Osteocyte (in vitro differentiated cells): ENCODE measurements at places on chromosomes 7 and 10. TPM values are rescaled to one million over a fixed set of nuclear protein-coding genes. Genes with fewer than 3 reads are reported as not detected.

GRCh38 chr10:96789571-96790108 lies 42.5 kb upstream of the LCOR start:
- H3K4me3 ChIP-seq = no peak overlapping the region
- peaks cover 24% of the 10 kb centered on the region for H3K27me3 ChIP-seq
- no peaks in the 10 kb centered on the region for H3K4me1 ChIP-seq

DNA sequence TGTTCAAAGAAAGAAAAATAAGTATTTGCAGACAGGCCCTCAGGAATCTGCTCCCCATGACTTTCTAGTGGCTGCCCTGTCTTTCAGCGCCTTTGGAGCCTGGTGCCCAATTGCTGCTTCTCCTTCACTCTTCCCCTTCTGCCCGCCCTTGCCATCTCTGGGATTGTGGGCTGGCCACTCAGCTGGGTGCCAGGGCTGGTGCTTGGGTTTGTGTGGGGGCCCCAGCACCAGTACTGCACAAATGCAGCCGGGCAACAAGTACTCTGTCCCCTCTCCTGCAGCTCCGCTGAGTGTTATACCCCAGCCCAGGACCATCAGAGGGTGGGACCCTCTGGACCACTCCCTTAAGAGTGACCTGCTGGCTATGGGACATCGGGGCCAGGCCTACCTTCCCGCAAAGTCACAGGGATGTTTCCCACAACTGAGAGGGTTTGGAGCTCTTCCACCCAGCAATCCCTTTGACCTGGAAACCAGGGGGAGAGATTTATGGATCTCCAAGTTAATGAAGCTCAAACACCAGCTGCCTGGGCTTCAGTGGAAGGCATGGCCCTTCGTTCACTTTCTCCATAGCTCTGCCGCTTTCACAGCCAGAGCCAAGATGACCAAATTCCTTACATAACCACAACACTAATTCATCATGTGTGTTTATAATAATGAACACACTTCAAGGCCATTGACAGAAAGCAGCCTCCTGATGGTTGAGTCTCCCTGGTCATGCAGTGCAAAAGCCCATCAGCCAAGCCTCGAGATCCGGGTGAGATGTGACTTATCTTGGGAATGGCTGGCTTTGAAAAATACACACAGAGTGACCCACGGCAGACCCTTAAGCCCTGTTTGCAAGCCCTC lies 313.9 kb upstream of the ZNF32 start:
- peaks cover 24% of the 10 kb centered on the region for H3K4me1 ChIP-seq
- H3K27me3 ChIP-seq = peaks cover 5% of the 10 kb centered on the region
- H3K27ac ChIP-seq = no peak overlapping the region
- no peak overlapping the region for H3K4me3 ChIP-seq
- DNase-seq = peak; percentile 36
- H3K36me3 ChIP-seq = no peaks in the 10 kb centered on the region

DNA sequence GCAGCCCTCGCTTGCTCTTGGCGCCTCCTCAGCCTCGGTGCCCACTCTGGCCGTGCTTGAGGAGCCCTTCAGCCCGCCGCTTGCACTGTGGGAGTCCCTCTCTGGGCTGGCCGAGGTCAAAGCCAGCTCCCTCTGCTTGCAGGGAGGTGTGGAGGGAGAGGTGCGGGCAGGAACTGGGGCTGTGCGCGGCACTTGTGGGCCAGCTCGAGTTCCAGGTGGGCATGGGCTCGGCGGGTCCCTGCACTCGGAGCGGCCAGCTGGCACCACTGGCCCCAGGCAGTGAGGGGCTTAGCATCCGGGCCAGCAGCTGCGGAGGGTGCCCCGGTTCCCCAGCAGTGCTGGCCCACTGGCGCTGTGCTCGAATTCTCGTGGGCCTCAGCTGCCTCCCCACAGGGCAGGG lies 152.1 kb upstream of the SEMA3C start:
- no peak overlapping the region for H3K4me3 ChIP-seq
- H3K27me3 ChIP-seq = no peaks in the 10 kb centered on the region
- H3K4me1 ChIP-seq = peaks cover 9% of the 10 kb centered on the region
- DNase-seq = no peak
- H3K27ac ChIP-seq = no peak overlapping the region

The PCGF6 gene
- total RNA-seq = 12.3 and 14.2 TPM in 2 replicates

DNA sequence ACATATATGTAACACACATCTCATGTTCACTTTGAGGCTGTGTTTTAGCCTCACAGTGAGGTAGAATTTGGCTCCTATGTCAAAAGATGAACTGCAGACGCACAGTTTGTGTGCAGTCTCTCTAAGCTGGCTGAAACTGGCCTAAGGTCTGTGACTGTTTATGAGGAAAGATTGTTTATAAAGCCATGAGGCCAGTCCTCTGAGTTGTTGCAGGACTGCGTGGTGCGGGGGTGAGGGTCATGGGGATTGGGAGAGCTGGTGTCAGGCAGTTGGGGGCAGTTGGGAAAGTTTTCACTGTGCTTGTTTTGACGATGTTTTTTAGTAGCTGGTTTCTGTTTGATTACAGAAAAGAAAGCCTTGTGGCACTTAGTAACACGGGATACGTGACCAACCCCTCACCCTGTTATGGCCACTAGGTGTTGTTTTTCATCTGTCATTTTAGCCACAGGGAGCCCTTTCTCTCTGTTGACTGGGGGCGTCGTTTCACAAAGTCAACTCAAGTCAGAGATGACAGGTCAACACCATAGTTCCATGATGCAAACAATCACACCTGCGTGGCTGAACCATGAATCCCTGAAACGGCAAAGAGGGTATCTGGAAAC lies 310.9 kb downstream of the CCDC3 start:
- no peak overlapping the region for H3K4me3 ChIP-seq
- H3K27ac ChIP-seq = no peak overlapping the region
- no peaks in the 10 kb centered on the region for H3K36me3 ChIP-seq
- no peaks in the 10 kb centered on the region for H3K27me3 ChIP-seq

The SORBS1 gene
- 1.7 TPM in 2 replicates for total RNA-seq

GRCh38 chr10:65197935-65198334 lies 1676.7 kb downstream of the REEP3 start:
- H3K36me3 ChIP-seq = no peaks in the 10 kb centered on the region
- no peaks in the 10 kb centered on the region for H3K27me3 ChIP-seq
- peaks cover 49% of the 10 kb centered on the region for H3K4me1 ChIP-seq
- DNase-seq = no peak

DNA sequence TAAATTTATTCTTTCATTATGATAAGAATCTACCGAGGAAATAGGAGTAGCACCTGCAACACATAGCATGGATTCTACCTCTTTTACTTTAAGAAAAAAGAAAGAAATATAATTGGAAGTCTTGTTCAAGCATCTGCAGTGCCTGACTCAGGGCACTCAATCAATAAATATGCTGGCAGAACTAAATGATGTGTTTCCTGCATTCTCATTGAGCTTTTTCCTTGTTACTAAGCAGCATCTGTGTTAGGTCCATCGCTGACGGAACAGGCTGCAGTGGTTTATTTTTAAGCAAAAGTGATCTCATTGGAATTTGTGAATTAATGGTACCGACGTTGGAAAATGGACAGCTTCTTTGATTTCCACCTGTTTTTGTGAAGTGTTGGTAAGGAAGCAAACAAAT lies 417.5 kb downstream of the DPP6 start:
- no peaks in the 10 kb centered on the region for H3K36me3 ChIP-seq
- no peak overlapping the region for H3K27ac ChIP-seq
- no peaks in the 10 kb centered on the region for H3K27me3 ChIP-seq
- H3K4me1 ChIP-seq = no peaks in the 10 kb centered on the region
- no peak overlapping the region for H3K4me3 ChIP-seq
- no peak for DNase-seq

- no peak overlapping the region for H3K27ac ChIP-seq
- H3K4me1 ChIP-seq = peaks cover 24% of the 10 kb centered on the region
- no peak for DNase-seq
- H3K27me3 ChIP-seq = no peaks in the 10 kb centered on the region
- H3K36me3 ChIP-seq = peaks cover 31% of the 10 kb centered on the region
Observed at GRCh38 chr10:13335881-13336280, 12.2 kb downstream of the SEPHS1 start.

The CFAP70 gene
- total RNA-seq = 0.86 and 1.2 TPM in 2 replicates

DNA sequence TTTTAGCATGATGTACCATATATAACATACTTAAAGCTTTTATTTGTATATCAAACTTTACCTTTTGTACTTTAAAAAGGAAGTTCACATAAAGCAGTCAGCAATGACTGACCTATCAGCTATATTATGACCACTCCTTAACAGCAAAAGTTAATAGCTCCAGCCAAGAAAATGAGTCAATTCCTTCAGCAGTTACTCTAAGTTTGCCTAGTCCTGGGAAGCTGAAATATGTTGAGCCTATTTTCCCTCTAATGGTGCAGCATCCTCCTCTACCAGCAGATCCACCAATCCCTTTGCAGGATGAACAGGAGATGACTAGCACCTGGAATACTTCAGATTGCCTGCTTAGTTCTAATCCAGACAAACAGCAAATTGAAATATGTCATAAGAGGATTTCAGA lies 64.2 kb downstream of the CUL2 start:
- H3K4me1 ChIP-seq = no peaks in the 10 kb centered on the region
- peaks cover 42% of the 10 kb centered on the region for H3K36me3 ChIP-seq
- no peak overlapping the region for H3K27ac ChIP-seq
- no peak for DNase-seq

DNA sequence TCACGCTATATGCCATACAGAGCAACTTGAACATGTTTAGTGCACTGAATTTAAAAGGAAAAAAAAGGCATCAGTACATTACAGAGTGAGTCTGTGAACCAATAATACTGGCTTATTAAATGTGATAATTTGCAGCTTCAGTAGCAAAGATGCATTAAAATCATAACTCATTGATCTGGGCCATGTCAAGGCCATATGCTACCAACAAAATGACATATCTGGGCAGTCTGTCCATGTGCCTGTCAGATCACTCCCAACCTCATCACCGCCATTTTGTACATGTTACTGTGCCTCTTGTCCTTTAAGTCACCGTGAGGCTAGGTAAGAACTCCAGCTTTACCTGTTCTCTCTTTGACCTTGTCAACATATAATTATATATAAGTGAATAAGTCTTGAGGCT lies 307.4 kb upstream of the LRGUK start:
- no peak for DNase-seq
- H3K27me3 ChIP-seq = no peaks in the 10 kb centered on the region
- peaks cover 9% of the 10 kb centered on the region for H3K4me1 ChIP-seq
- H3K27ac ChIP-seq = no peak overlapping the region
- H3K4me3 ChIP-seq = no peak overlapping the region

- H3K27ac ChIP-seq = no peak overlapping the region
- no peaks in the 10 kb centered on the region for H3K4me1 ChIP-seq
- no peak overlapping the region for H3K4me3 ChIP-seq
- H3K36me3 ChIP-seq = no peaks in the 10 kb centered on the region
Observed at GRCh38 chr10:107576746-107577145, 412.2 kb upstream of the SORCS1 start.

- H3K4me3 ChIP-seq = no peak overlapping the region
- peaks cover 12% of the 10 kb centered on the region for H3K4me1 ChIP-seq
- no peaks in the 10 kb centered on the region for H3K27me3 ChIP-seq
- no peak overlapping the region for H3K27ac ChIP-seq
- no peaks in the 10 kb centered on the region for H3K36me3 ChIP-seq
- no peak for DNase-seq
Observed at GRCh38 chr10:88205842-88206446, 342.5 kb downstream of the PTEN start.

DNA sequence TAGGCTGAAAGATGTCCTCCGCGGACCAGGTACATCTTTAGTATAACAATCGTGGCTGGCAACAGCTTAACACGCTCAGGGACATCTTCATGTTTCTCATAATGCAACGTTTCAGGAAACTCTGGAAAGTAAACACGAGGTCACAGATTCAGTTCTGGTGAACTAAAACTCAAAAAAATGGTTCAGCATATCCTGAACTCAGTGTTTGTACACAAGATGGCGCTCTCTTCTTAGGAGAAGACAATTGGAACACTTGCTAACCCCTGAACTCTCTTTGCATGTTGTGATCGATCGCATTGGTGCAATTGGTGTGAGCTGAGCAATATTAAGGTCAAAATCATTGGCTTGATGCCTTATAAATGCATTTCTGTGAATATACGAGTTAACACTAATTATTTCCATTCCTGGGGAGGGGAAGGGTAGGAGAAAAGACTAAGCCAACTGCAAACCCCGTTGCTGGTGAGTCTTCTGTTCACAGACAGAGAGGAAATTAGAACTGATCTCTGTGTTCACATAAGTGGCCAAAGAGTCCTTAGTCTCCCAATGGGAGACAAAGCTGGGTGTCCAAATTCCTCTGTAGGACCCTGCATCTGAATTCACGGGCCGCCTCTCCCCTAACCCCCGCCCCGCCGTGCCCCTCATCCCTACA lies 52.6 kb upstream of the FAM180A start:
- peaks cover 8% of the 10 kb centered on the region for H3K27me3 ChIP-seq
- no peaks in the 10 kb centered on the region for H3K36me3 ChIP-seq
- no peak overlapping the region for H3K4me3 ChIP-seq
- peaks cover 22% of the 10 kb centered on the region for H3K4me1 ChIP-seq
- DNase-seq = no peak
- H3K27ac ChIP-seq = no peak overlapping the region

- H3K4me3 ChIP-seq = no peak overlapping the region
- peaks cover 50% of the 10 kb centered on the region for H3K27me3 ChIP-seq
- no peak for DNase-seq
- H3K36me3 ChIP-seq = no peaks in the 10 kb centered on the region
Observed at GRCh38 chr10:71314028-71314693, 4.9 kb upstream of the SLC29A3 start.

DNA sequence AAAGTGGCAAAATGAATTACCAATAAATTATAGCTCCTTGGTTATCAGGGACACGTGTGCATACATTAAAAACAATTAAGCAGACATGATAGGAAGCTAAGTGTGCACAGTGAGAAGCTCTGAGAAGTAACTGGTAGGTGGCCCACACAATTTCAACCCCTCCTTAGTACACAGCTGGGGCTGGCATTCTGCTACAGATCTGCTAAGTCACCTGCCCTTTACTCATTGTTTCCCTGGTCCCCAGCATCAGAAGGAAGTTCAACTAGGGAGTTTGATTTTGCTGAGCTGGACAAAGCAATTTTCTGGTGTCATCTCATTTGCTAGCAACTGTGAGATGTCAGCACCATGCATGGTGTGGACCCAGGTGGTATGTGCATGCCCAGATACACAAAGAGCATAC lies 424.1 kb upstream of the NPVF start:
- H3K27me3 ChIP-seq = no peaks in the 10 kb centered on the region
- H3K4me3 ChIP-seq = no peak overlapping the region
- no peak overlapping the region for H3K27ac ChIP-seq
- peaks cover 4% of the 10 kb centered on the region for H3K36me3 ChIP-seq

DNA sequence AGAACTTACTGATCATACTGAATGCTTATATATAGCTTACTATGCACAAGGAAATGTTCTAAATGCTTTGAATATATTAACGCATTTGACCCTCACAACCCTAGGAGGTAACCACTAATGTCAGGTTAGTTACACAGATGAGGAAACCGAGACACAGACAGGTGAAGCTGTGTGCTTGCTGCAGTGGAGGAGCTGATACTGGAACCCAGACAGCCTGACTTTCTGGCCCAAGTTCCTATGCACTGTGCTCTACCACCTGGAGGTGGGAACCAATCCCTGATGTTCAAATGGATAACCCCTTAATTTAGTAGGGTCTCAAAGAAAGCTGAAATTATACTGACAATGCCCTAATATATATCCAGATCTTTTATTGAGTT lies 119.6 kb downstream of the SORBS1 start:
- no peak overlapping the region for H3K4me3 ChIP-seq
- peaks cover 8% of the 10 kb centered on the region for H3K4me1 ChIP-seq
- no peaks in the 10 kb centered on the region for H3K36me3 ChIP-seq
